ENCODE measurements at places on chromosomes 11 and 22.

DNA sequence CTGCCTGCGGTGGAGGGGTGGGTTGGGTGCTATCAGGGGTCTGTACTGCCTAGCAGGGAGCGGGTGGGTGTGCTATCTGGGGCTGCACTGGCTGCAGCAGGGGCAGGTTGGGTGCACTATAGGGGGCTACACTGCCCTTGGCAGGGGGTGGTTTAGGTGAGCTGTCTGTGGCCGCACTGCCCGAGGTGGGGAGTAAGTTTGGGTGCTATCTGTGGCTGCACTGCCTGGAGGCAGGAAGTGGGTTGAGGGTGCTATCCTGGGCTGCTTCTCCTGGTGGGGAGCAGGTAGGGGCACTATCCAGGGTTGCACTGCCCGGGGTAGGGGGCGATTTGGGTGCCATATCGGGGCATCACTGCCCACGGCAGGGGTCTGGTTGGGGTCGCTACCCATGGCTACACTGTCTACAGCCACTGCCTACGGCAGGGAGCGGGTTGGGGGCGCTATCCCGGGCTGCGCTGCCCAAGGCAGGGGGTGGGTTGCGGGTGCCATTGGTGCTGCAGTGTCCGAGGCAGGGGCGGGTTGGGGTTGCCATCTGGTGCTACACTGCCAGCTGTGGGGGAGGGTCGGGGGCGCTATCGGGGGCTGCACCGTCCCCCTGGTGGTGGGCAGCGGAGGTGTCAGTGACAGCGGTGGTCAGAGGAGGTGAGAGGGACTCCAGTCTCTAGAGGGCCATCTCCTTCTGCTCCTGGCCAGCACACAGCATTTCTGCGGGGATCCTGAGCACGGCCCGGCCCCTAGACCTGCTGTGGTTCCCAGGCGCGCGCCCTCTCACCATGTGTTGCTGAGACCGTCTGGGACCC is 1.3 kb upstream of the RFPL2 start:
- DNase-seq: no peak

DNA sequence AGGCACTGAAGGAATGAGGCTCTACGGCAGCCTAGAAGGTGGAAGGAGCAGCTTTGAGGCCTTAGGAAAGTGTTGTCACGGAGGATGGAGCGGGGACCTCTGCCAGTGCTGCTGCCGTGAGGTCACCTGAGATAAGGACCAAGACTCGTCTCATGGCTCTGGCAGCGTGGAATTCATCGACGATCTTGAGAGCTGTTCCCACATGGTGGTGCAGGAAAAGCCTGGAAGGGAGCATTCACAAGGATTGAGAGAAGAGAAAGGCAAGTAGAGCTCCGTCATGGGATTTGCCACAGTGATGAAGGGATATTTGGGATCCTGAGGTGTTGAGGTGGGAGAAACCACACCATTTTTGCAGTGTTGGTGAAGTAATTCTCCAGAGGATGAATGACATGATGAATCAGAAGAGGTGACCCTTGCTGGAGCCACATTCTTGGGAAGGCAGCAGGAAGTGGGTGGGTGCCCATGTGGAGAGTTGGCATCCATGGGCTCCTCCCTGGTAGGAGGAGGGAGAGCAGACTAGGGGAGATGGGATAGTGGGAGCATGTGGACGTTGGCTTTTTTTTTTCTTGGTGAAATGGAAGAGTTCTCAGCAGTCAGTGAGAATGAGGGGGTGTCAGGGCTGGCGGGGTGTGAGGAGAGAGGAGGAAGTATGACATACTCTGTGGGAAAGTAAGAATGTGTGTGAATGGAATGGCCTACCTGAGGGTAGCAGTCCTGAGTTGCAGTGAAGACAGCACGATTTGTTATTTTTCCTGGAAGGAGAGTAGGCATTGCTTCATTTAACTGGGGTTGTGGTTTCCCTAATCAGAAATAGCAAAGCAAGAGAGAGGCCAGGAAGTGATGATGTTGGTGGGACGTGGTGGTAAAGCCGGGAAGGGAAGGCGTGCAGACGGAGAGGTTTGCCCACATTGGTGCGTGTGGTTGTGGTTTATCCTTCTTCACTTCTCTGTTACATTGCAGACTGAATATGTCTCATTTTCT is 11.1 kb downstream of the PPP6R3 start:
- peak; percentile 61 for DNase-seq

DNA sequence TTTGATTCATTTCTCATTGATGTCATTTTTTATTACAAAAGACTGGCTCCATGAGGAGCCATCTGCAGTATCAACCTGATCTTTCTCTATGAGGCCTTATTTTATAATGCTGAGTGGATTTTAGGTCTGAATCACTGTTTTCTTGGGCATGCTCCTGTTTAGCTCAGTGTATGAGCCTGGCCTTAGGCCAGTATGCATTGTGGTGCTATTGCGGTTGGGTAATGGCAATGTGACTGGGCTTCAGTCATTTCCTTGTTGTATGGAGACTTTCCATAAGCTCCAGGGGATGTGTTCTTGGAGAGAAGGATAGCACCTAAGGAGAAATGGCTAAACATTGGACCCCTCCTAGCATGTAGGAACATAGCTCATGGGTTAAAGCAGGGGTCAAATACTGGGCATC is 293.2 kb downstream of the NELL1 start:
- DNase-seq: no peak

GRCh38 chr11:35892166-35892565 is 51.7 kb upstream of the LDLRAD3 start:
- DNase-seq: no peak

- no peak for DNase-seq
Measured at GRCh38 chr11:45816614-45817013, 11.7 kb downstream of the SLC35C1 start.

- no peak for DNase-seq
Measured at GRCh38 chr11:33296695-33297094, 39.5 kb downstream of the HIPK3 start.

- no peak for DNase-seq
Measured at GRCh38 chr11:120718171-120718570, 206.6 kb downstream of the GRIK4 start.

GRCh38 chr11:71189768-71190315 is 62.5 kb downstream of the SHANK2 start:
- no peak for DNase-seq

DNA sequence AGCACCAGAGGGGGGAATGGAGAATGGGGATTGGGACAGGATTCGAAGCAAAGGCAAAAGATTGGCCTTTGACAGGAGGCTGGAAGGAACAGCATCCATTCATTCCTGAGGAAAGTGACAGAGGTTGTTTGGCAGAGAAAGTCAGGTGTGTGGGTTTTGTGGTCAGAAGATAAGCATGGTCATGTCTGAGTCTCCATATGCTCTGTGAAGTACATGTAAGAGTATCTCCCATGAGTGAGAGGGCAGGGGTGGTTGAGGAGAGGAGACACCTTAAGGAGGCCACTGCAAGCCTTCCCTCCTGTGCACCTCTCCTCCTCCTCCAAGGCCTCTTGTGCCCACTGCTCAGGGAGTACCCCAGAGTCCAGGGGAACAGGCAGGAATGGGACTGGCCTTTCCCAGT is 1.9 kb upstream of the NLRP10 start:
- DNase-seq: no peak

- DNase-seq: peak; percentile 75
Measured at GRCh38 chr11:109853156-109853776, 239.9 kb upstream of the ZC3H12C start.

- no peak for DNase-seq
Measured at GRCh38 chr11:44645827-44646226, 80.4 kb downstream of the CD82 start.

GRCh38 chr11:133941546-133941945 is 15.2 kb downstream of the IGSF9B start:
- no peak for DNase-seq

- DNase-seq: no peak
Measured at GRCh38 chr22:23231471-23232093, 51.3 kb downstream of the BCR start.

DNA sequence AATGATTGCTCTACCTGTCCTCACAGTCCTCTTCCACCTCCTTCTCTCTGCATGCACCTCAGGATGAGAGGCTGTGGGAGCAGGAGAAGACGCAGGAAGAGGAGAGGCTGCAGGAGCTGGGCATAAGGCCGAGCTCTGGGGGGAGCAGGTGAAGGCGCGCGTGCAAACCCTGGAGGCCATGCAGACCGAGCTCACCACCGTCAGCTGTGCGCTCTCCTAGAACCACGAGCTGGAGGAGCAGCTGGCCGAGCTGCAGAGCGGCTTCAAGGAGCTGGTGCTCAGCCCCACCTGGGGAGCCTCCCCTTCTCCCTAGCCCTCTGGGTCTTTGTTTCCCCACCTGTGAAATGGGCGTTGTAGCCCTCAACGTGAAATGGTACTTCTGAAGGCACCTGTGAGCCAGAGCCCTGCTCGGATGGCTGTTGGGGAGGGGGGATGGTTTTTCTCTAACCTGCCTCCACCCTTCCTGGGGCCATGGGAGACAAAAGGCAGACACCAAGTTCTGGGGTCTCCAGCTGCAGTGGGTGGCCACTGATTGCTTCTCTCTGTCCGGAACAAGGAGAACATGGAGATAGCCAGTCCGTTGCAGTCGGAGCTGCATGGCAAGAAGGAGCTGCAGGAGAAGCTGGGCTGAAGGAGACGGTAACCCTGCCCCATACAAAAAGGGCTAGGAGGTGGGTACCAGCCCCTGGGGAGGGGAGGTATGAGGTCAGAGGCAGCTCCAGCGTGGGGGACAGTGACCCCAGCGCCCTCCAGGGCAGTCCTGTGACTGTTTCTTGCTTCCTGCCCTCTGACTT is 65.2 kb upstream of the A4GALT start:
- no peak for DNase-seq

DNA sequence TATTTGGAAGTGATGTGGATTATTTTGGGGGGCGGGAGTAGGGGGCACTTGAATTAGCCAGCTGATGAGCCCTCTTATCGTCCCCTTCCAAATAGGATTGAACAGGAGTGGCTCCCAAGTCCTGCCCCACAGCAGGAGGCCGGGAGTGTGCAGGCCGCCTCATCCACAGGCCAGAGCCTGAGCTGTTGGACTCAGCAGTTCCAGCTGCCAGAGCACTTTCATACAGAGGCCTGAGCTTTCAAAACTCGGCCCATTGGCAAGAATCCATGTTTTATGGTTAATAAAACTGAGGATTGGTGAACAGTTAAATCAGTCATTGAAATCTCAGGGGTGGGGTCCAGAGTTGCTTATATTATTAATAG is 9.6 kb downstream of the FAM118A start:
- no peak for DNase-seq

DNA sequence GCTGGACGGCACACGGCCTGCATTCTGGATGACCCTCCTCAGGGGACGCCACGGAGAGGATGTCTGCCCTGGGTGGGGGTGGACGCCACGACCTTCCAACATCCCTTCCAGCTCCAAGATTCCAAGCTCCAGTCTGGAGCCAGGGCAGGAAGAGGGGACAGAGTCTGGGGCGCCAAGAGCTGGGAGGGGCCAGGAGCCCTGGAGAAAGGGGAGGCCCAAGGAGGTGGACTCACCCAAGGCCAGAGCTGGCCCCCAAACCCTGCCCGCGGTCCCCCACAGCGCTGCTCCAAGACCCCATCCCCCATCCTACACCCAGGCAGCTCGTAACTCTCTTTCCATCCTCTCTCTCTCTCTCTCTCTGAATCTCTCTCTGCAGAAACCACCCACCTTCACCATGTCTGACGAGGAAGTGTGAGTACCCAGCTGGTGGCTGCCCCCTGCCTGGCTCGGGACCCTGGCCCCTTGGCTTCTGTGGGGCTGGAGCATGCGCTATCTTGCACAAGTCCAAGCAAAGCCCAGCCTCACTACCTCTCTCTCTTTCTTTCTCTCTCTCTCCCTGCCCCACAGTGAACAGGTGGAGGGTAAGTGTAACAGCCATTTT is 3.1 kb downstream of the TNNT3 start:
- DNase-seq: no peak

- DNase-seq: peak; percentile 66
Measured at GRCh38 chr22:24376586-24376985, 50.8 kb upstream of the ADORA2A start.

GRCh38 chr11:119776651-119777050 is 47.7 kb upstream of the NECTIN1 start:
- no peak for DNase-seq
